ENCODE measurements at places on chromosomes 3 and 15.

DNA sequence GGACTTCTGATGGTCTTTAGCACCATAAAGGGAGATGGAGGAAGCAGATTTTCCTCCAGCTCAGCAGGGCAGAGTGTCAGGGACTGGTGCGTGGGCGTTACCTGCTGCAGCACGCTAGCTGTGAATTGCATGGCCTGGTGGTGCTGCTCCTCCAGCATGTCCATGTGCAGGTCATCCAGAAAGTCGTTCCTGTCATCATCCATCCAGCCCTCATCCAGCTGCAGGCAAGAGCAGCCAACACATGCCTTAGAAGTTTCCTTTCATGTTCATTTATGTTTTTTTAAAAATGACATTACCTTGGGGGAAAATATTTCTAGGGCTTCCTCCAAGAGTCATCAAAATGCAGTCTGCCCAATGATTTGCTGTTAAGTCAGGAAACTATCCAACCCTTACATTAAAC lies 239.2 kb downstream of the PDZRN3 start:
- no peak for DNase-seq

GRCh38 chr3:73259856-73260255 lies 198.4 kb downstream of the EBLN2 start:
- DNase-seq = no peak

GRCh38 chr15:57599296-57599810 lies 7.6 kb downstream of the MYZAP start:
- DNase-seq = no peak

GRCh38 chr3:44981751-44982150 lies 5.7 kb downstream of the EXOSC7 start:
- DNase-seq = no peak

DNA sequence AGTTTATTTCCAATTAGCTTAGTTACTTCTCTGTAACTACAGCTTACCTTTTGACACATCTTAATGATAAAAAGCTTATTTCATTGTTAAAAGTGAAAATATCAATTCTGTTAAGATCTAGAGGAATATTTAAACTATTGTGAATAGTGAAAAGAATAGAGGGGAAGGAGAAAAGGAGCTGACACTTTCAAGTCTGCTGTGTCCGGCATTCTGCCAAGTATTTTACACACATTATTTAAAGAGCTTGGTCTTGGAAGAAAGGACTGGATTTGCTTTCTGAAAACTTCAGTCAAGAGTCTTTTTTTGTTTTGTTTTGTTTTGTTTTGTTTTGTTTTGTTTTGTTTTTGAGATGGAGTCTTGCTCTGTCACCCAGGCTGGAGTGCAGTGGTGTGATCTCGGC lies 34.8 kb downstream of the CCDC80 start:
- no peak for DNase-seq

- DNase-seq = no peak
Observed at GRCh38 chr15:94352636-94353487, 121.5 kb downstream of the MCTP2 start.

GRCh38 chr3:43997788-43998369 lies 243.8 kb upstream of the TOPAZ1 start:
- DNase-seq = no peak

GRCh38 chr15:42772144-42772543 lies 35.2 kb upstream of the CDAN1 start:
- no peak for DNase-seq

DNA sequence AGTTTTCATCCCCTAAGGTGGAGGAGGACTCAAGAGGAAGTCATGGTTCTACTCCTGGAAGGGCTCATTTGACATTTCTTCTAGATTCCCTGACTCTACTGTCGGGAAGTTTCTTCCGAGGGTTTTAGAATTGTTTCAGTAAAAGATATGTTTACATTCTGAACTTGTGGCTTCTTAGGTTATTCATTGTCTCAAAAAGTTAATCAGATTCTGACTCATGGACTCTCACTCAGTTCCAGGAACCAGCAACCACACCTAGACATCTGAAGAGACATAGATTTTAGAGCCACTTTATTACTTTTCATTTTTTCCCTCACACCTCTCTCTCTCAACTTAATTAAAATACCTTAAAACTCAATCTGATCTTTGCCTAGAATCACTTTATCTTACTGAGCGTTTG lies 862.6 kb downstream of the AGBL1 start:
- DNase-seq = no peak

GRCh38 chr3:14803981-14804834 lies 14.6 kb upstream of the FGD5 start:
- DNase-seq = no peak

DNA sequence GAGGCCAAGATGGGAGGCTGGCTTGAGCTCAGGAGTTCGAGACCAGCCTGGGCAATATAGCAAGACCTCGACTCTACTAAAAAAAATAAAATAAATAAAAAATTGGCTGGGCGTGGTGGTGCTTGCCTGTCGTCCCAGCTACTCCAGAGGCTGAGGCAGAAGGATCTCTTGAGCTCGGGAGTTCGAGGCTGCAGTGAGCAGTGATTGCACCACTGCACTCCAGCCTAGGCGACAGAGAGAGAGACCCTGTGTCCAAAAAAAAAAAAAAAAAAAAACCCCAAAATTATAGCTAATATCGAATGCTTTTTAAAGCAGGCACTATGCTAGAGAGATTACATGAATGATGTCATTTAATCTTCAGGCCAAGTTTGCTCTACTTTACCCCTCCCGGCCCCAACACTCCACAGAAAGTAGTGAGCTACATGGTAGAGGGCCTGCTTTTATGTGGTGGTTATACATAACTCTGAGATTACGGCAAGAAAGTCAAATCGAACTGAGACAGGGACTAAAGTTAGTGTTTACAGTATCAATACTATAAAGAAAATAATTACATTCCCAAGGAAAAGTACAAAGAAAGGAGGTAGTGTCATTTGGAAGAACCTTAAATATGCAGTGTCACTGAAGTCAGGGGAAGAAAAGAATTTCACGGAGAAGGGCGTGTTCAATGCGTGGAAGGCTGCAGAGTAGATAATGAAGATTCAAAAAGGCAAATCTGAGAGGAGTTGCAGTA lies 1.1 kb downstream of the ADPGK start:
- DNase-seq = no peak
